ENCODE measurements at places on chromosomes 2 and 18.

DNA sequence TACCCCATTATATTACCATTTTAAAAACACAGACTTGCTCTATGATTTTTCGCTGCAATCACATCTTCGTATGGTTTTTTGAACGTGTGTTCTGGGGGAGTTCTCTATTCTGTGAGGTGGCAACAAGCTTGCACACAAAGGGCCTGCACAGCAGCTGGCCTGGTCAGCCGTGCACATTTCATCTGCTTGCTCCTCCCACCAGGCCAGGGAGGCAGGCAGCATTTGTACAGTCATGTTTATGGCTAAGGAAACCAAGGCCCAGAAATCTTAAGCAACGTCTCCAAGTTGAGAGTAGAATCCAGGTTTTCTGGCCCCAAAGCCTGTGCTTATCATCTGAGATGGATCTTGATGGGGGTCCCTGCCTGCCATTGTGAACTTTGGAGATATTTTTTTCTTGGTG lies 106.4 kb upstream of the SMIM21 start:
- DNase-seq = no peak

- DNase-seq = no peak
These were observed 795 bp upstream of the CAPN10 start for GRCh38 chr2:240585681-240586197.

DNA sequence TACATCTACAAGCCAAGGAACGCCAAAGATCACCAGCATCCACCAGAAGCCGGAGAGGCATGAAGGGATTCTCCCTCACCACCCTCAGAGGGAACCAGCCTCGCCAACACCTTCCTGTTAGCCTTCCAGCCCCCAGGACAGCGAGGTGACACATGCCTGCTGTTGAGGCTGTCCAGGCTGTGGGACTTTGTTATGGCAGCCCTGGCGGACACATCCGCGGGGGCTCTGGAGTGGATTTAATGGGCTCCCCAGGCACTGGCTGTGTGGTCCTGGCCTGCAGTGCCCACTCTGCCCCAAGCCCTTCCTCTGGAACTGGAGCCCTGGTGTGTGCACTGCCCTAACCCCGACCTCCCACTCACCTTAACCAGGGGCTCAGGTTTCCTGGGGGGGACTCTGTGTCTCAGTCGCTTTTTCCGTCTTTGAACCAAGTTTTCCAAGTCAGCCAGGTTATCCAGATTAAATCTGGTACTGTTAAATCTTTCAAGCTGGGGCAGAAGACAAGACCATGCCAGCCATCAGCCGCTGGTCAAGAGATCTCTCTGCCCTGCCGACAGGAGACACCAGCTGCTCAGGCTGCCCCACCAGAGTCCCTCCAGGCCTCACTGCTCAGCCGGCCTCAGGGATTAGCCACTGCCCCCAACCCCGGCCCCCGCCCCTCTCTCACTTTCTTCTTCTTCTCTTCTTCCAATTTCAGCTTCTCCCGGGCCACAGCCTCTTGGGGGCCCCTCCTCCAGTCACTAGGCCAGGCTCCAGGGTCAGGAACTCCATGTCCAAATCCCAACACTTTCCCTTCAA lies 1.9 kb downstream of the ANKRD23 start:
- DNase-seq = no peak

- no peak for DNase-seq
These were observed 395.5 kb upstream of the HNRNPA3 start for GRCh38 chr2:176817061-176817565.

- no peak for DNase-seq
These were observed 2031.3 kb upstream of the CELF4 start for GRCh38 chr18:39596891-39597290.

- DNase-seq = no peak
These were observed 107.1 kb downstream of the POLE4 start for GRCh38 chr2:75065402-75066008.

DNA sequence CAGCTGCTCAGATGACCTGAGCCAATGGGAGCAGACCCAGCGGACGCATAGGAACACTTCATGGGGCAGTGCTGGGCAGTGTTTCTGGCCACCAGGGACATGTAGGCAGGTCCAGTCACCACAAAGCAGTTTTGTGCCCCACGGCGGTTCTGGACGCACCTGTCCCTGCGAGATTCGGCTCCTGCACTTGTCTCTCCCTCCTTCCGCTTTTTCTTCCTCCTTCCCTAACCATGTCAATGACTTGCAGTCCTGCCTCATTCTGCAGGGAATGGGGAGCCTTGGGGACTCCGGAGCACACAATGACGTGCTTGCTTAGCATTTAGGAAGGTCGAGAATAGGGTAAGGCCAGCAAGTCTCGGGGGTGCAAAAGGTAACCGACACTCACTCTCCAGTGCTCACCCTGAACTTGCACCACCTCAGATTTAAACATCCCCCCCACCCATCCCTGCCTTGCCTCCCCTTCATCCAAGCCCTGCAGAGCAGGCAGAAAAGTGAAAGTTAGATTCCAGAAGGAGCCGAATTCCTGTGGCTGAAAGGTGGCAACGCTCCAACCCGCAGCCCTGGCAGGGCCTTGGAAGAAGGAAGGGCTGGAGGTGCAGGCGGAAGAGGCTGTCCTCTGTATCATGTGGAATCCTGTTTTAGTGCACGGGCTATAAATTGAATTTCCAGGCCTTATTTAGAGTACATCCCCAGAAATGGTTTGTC lies 40.5 kb upstream of the ATG16L1 start:
- peak; percentile 75 for DNase-seq

DNA sequence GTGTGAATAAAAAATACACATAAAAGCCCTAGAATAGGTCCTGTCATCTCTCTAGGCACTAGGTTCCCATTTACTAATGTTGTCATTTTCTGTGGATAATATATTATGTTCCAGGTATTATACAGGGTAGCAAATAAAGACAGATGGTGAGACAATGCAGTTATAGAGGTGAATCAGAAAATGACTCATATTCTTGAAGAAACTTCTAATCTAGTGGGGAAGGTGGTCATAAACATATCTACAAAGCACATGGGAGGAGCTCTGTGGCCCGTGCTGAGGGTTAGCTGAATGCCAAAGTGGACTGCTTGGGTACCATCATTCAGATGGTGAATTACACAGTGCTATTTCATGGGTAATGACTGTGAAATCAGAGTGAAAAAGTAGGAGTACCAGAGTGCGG lies 700.9 kb downstream of the ERBB4 start:
- no peak for DNase-seq

- DNase-seq = no peak
These were observed 141.0 kb upstream of the BCL2L11 start for GRCh38 chr2:110979471-110980338.

GRCh38 chr2:13240789-13241487 lies 524.2 kb downstream of the TRIB2 start:
- no peak for DNase-seq

DNA sequence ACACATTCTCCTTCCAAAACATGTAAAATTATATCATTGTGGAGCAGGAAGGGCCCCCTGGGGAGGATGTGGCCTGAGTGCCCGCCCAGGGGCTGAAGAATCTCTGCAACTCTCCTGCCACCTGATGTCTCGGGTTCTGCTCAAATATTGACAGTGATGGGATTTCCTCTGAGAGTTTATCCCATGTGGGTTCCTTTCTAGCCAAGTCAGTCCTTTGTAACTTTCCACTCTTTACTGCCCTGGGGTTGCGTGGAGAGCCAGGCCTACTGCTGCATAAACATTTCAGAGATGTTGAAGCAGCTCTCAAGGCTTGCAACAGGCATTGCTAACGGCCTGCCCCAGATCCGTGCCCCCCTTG lies 4.0 kb upstream of the RAB17 start:
- no peak for DNase-seq

- DNase-seq = no peak
These were observed 81.2 kb upstream of the CYRIA start for GRCh38 chr2:16746833-16747232.

DNA sequence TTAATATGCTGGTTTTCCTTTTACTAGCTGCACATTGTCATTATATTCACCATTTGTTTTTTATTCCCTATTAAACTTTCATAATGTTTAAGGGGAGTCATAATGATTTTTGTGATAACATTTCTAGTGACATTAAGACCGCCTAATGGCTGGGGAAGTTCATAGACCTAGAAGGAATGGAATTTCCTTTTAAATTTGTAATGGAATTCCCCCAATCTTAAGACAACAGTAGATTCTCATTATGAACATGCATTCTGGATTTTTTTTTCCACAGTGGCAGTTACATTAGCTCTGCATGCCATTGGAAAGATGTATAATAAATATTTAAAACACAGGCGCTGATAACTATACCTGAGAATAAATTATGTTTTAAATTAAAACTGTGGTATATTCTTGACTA lies 8.4 kb downstream of the YPEL5 start:
- DNase-seq = no peak

- no peak for DNase-seq
These were observed 296.8 kb upstream of the ZNF521 start for GRCh38 chr18:25648716-25649260.

- DNase-seq = no peak
These were observed 109.5 kb downstream of the INHBB start for GRCh38 chr2:120455390-120455789.

DNA sequence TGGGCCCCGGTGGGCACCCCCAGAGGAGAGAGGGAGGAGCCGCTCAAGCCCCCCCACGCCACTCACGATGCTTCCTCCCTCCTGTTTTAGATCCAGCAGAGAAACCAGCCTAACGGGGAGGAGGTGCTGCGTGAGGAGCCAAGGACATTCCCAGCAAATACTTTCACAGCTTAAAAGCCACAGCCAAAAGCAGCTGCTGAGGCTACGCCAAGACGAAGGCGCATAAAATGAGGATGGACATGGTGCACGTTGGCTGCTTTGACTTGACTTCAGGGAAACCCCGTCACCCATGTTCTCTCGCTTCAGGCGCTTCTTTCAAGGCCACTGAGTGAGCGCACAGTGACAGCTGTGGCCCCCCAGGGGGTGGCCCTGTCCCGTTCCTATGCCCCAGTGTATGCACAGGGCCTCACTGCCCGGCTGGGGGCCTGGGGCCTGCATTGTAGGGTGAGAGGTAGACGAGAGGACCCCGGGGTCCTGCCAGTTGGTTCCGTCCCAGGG lies 72.1 kb upstream of the PXDN start:
- DNase-seq = peak; percentile 34

DNA sequence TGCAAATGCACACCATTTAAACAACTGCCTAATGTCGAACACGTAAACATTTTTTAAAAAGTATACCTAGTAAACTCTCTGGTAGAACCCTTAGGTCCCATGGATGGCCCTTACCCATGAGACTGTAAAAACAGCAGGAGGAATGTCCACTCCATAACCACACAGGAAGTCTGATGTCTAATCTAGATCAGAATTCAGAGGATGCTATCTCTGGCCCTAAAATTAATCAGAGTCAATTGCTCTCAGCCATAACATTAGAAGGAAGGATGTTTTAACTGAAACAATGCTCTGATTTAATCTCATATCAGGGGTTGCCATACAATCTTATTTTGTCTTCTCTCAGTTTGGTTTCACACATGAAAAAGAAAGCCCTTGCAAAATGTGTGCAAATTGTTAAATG lies 416.3 kb upstream of the PIK3C3 start:
- no peak for DNase-seq
